ENCODE measurements at places on chromosomes 3 and 15.

- DNase-seq: no peak
Measured at GRCh38 chr3:59872128-59872527, 822.3 kb upstream of the CFAP20DC start.

DNA sequence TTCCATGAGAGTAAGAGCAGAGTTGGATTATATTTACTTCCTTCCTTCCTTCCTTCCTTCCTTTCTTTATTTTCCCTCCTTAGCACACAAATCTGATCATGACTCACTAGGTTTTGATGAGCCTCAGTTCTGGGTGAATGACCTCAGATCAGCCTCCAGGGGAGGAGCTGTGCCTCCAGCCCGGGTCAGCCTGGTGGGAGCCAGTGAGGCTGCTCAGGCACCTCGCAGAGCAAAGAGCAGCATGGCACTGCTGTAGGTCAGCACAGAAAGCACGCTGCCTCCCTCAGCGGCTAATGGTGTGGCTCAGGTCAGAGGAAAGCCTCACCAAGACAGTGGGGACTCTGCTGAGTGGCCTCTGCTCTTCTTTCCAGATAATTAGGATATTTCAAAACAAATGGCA is 108.5 kb downstream of the SYNPR start:
- no peak for DNase-seq

DNA sequence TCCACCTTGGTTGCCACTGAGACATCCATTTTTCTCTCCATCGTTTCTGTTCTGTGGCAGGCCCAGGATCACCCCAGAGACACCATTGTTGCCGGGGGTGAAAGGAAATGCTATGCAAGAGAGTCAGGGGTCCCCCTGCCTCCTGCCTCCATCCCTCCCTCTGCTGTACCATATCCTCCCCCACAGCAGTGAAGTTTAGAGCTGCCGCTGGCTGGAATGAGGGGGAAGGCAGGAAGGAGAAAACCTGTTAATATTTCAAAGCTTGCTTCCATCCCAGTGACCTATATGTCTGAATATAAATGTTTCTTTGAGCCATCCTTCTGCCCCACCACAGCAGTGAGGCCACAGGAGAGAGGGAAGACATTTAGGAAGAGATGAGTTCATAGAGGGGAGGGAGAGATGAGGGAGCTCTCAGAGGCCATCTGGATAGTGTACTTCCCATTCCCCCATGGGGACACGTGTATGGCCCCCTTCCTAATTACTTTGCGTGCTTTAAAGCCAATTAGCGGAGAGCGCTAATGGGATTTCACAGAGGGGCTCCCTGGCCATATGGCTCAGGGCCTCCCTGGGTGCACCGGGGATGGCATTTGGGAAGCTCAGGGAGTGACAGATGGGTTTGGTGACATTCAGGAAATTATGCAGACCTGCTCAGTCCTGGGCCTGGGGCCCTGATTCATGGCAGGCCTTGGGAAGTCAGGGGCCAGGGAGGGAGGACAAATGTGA is 40.4 kb upstream of the CHRNB4 start:
- DNase-seq: no peak

DNA sequence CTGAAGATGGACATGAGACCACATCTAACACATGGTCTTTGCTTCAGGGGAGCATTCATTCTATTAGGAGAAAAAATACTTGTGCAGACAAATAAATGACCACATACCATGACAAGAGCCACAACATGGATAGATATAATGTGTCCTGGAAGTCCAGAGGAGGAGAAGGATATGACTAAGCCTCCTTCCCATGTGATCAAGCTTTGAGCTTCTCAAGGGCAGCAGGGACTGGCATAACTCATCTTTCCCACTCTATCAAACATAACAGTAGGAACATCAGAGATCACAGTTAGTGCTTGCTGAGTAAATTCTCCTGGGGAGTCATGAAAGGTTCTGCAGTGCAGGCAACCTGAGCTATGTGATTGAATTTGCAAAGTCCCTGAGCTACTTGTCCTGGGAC is 86.0 kb upstream of the LPP start:
- no peak for DNase-seq

GRCh38 chr3:95401693-95402092 is 1338.8 kb downstream of the NSUN3 start:
- DNase-seq: no peak

GRCh38 chr3:177525987-177526712 is 328.9 kb upstream of the TBL1XR1 start:
- no peak for DNase-seq

DNA sequence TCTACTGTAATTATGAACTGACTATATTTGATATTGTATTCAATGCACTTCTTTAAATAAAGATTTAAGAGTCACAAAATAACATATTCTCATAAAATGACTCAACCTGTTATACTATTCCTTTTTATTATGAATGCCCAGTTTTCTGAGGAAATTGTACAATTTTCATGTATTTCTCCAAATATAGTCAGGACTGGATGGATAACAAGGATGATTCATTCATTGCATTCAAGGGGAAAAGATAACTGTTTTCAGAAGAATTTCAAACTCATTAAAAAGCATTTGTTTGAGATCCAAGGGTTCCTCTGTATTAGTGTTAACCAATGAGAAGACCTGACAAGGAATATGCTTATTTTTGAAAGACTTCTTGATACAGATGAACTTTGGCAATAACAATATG is 163.7 kb downstream of the MEIS2 start:
- DNase-seq: no peak

DNA sequence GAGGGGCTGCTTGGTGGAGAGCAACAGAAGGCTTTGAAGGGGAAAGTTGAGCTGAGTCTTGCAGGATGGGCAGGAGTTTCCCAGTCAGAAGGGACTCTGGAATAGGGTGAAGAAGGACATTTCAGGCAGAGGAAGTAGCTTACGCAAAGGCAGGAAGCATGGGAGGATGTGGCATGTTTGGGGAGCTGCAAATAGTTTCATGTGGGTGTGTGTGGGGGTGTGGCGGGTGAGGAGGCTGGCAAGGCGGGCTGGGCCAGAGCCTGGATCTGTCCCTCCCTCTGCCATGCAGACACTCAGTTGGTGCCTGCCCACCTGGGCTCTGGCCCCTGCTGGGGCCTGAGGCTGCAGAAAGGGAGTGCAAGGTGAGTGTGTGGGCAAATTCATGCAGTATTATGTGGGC is 10.4 kb downstream of the TEX264 start:
- no peak for DNase-seq

DNA sequence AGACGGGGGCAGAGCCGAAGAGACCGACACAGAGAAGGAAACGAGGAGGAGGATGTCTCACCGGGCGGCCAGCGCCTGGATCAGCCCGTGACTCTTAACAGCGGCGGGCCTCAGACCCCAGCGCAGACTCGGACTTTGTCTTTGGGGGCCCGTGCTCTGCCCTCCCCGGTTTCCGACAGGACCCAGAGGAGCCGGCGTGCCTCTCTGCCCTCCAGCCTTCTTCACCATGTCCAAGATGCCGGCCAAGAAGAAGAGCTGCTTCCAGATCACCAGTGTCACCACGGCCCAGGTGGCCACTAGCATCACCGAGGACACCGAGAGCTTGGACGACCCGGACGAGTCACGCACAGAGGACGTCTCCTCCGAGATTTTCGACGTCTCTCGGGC is 1.0 kb downstream of the TSC22D2 start:
- DNase-seq: no peak

- DNase-seq: no peak
Measured at GRCh38 chr15:41894251-41894790, 468 bp upstream of the SPTBN5 start.

GRCh38 chr3:43048470-43048869 is 57.4 kb downstream of the POMGNT2 start:
- DNase-seq: no peak

Data from stimulated activated CD4-positive, alpha-beta T cell treated with anti-CD3 and anti-CD28 coated beads, Interleukin-12 subunit alpha, Interleukin-12 subunit beta, amount 100 ng/mL, for 48 hours (primary cell).